Ureter (tissue), 1 donor: ENCODE measurements at places on chromosomes 13 and 19. TPM values are rescaled to one million over a fixed set of nuclear protein-coding genes. Genes with fewer than 3 reads are reported as not detected.

Gene CEACAM16
- not detected for total RNA-seq

DNA sequence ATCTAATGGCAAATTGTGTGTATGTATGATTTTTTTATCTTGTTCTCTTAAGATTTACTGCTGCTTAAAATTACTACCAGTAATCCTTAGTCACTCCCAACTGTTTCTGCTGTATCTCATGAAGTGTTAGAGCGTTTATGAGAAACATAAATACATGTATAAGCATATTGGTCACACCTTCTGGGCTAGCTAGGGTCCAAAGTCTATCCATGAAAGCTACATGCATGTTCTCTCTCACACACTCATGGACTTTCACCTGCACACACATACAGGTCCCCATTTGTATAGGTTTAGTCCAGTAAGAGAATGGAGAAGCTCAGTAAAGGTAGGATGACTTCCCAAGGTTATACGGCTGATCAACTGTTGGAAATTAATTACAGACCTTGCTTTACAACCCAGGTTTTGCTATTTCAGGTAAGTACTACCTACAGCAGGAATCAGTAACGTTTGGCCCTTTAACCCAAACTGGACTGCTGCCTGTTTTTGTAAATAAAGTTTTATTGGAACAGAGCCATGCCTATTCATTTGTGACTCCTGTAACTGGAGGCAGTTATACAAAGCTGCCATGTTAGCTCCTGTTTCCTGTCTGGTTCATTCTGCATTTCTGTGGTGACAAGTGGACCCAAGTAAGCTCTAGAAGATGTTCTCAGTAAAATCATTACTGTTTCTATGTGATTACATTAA, 15.3 kb downstream of the METTL21C start:
- no peak for DNase-seq

DNA sequence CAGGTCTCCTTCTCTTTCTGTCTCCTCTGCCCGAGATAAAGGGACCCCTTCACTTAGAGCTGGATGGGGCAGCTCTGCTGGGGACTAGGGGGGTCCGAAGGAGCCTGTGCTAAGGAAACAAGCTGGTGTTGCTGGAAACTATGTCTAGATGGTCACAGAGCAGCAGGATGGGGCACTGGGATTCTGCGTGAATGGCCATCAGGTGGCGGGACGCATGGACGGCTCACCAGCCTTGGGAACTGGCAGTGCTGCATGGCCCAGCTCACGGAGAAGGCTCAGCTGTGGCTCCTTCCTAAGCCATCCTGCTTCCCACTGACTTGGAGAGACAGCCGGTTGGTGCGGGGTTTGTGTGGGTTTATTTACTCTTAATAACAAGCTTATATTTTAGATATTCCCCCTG, 411.8 kb downstream of the ZNF536 start:
- no peak for DNase-seq

- DNase-seq = no peak
Observed at GRCh38 chr13:37338726-37339385, 233.4 kb upstream of the CSNK1A1L start.

DNA sequence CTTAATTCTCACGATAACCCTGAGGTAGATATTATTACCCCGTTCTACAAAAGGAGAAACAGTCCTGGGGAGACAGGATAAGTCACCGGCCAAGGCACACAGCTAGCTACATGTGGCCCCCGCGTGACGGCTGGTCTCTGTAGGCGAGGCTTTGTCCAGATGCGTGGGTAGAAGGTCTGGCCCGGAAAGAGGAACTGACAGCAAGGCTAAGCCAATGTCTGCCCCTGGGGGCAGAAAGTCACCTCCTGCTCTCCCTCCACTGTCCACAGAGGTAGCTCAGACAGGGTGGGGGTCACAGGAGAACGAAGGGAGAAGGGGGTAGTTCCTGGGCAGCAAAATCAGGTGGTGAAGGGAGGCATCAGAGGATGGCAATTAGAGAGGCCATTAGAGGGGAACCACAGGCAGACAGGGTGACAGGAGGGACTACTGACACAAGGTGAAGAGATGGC, 1.8 kb downstream of the APOC4 start:
- DNase-seq = peak; percentile 49

DNA sequence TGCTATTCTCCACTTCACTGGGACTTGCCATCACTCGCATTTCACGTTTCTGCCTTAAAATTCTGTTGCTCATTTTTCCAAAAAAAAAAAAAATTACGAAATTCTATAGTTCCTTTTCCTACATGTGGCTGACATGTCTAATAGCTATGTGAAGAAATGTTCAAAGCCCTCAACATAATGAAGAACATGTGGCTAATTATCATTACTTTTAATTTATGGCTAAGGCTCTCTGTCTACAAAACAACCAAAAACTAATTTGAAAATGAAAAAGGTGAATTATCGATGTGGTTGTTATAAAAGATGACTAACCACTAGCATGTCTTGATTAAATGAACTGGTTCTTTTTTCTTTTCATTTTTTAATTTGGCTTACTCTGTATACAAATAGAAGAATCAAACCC, 940.0 kb downstream of the EFNB2 start:
- no peak for DNase-seq

- no peak for DNase-seq
Observed at GRCh38 chr13:23504180-23504579, 66.0 kb upstream of the TNFRSF19 start.

GRCh38 chr19:7902796-7903243, 857 bp upstream of the MAP2K7 start:
- peak; percentile 51 for DNase-seq

Gene SOX1
- not detected for total RNA-seq

Gene ZNF614
- 10.0 TPM for total RNA-seq

DNA sequence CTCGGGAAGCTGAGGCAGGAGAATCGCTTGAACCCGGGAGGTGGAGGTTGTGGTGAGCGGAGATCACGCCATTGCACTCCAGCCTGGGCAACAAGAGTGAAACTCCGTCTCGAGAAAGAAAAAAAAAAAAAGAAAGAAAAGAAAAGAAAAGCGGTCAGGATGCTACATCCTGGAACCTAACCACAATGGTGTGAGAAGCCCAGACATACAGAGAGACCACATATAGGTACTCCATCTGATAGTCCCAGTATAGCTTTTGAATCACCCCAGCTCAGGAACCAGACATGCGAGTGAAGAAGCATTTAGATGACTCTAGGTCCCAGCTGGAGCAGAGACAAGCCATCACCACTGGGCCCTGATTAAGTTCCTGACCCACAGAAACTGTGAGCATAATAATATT, 3.2 kb downstream of the IFNL1 start:
- no peak for DNase-seq

DNA sequence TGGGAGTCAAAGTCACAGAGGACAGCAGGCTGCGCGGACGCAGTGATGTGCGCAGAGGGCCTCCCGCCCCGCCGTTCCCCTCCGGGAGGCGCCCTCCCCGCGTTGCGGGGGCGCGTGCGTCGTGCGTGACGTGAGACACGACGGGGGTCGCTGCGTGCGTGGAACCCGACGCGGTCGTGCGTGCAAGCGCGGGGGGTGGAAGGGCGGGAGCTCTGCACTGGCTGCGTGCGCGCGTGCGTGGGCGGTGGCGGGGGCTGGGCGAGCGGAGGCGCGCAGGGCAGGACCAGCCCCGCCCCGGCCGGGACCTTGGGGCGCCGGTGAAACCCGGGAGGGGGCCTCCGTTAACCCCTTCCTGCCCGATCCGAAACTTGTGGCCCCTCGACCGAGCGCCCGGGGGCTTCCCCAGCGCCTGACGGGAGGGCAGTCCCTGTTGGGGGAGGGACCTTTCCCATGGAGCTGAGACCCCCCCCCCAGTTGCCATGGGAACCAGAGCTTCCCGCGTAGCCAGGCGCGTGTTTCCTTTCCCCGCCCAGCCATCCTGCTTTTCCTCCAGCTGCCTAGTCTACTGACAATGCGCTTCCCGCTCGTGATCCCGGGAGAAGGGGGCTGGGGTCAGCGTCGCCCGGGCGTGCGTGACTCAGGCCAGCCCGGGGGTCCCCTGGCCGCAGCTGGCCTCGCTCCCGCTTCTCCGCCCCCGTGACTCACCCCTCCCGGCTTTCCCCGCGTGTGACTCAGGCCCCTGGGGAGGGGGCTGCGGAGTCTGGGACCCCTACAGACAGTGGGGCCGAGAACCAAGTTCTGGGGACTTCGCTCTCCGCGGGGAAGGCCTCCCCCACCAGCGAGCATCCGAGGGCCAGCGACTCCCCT, 7.3 kb upstream of the HOOK2 start:
- peak; percentile 86 for DNase-seq

Gene CABP5
- total RNA-seq = not detected

GRCh38 chr19:3770136-3770999, 1.7 kb downstream of the RAX2 start:
- no peak for DNase-seq

GRCh38 chr13:103229674-103230073, 163.5 kb upstream of the SLC10A2 start:
- DNase-seq = no peak

DNA sequence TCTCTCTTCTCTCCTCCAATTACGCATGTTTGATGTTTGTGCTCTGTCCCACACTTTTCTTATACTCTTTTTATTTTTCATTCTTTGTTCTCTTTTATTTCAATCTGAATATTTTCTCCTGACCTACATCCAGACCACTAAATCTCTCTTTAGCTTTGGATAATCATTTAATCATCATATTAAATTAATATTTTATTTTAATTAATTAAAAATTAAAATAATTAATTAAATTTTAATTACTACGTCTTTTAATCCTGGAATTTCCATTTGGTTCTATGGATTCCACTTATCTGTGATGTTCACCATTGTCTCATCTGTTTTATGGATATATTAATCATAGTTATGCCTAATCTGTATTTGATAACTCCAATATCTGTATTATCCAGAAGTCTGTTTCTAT, 62.4 kb downstream of the SPACA7 start:
- DNase-seq = no peak
